ENCODE measurements at places on chromosomes 1 and 21. TPM values are rescaled to one million over a fixed set of nuclear protein-coding genes. Genes with fewer than 3 reads are reported as not detected.

- peaks cover 19% of the 10 kb centered on the region for H3K4me1 ChIP-seq
- peaks cover 28% of the 10 kb centered on the region for H3K36me3 ChIP-seq
- no peak for DNase-seq
- no peak overlapping the region for H3K27ac ChIP-seq
Observed at GRCh38 chr1:27446496-27447020, 43.4 kb downstream of the WASF2 start.

Gene LMX1A
- total RNA-seq, result not detected

DNA sequence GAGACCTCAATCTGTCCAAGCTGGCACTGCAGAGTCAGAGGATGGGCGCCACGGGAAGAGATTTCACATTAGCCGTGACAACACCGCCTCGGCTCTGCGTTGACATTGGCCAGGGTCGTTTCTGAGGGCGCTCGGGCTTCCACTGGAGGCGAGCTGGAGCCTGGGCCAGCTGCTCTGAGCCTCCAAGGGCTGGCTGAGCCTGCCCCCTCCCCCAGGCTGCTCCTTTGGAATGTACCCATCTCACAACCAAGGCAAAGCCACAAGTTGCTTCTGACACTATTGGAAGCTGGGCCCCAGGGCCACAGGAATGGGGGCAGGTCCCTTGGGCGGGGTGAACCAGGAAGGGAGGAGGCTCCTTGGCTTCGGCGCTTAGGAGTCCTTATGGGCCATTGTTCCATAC is 12.7 kb downstream of the GPR3 start:
- no peak overlapping the region for H3K4me3 ChIP-seq
- no peak overlapping the region for H3K27ac ChIP-seq
- DNase-seq, result no peak
- H3K36me3 ChIP-seq, result peaks cover 71% of the 10 kb centered on the region
- H3K27me3 ChIP-seq, result no peaks in the 10 kb centered on the region

Gene TNN
- not detected for total RNA-seq

- H3K27me3 ChIP-seq, result no peaks in the 10 kb centered on the region
- no peak overlapping the region for H3K27ac ChIP-seq
- DNase-seq, result peak; percentile 79
- H3K36me3 ChIP-seq, result no peaks in the 10 kb centered on the region
- H3K4me1 ChIP-seq, result peaks cover 19% of the 10 kb centered on the region
- no peak overlapping the region for H3K4me3 ChIP-seq
Observed at GRCh38 chr21:45330075-45330781, 42.5 kb upstream of the POFUT2 start.

DNA sequence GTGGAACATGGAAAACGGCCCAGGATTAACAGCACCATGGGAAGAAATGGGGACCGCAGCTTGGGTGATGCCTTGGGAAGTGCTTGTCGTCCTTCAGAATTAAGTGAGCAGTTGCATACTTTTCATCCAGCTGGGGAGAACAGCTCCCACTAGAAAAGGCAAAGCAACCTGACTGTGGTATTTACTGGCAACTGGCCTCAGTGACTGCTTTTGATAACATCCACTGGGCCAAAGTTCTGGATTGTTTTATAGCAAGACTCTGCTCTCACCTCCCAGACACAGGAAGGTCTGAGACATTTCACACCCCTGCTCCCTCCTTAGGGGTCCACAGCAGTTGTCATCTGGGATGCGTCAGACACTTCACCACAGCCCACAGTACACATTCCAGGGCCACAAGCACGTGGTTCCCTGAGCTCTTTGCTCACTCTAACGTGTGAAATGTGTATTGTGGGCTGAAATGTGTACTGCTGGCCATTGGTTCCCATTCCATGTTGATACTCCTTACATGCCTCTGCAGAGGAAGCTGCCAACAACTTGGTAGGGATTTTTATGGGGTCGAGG is 6.6 kb downstream of the PAPPA2 start:
- H3K4me1 ChIP-seq, result no peaks in the 10 kb centered on the region
- no peak for DNase-seq
- no peak overlapping the region for H3K27ac ChIP-seq
- no peaks in the 10 kb centered on the region for H3K36me3 ChIP-seq
